Naive thymus-derived CD4-positive, alpha-beta T cell (primary cell): ENCODE measurements at places on chromosomes 5 and 9. TPM values are rescaled to one million over a fixed set of nuclear protein-coding genes. Genes with fewer than 3 reads are reported as not detected.

DNA sequence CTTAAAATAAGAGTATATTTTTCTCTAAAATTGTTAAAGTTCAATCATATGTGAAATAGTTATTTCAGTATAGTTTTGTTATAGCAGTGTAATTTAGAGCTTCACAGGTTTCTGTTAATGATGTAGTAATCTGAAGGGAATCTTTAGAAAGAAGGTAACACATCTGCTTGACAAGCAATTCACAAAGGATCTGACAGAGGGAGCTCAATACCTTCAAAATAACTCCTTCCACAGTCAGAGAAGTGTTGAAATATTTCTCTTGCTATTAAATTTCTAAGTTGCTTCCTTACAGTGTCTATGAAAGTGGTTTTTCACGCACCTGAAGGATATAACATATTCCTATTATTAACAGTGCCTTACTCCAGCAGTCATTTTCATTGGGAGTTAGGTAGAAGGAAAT is 44.9 kb downstream of the SLC25A51 start:
- no peaks in the 10 kb centered on the region for H3K4me1 ChIP-seq
- H3K4me3 ChIP-seq: no peak overlapping the region
- H3K36me3 ChIP-seq: no peaks in the 10 kb centered on the region
- H3K27me3 ChIP-seq: no peaks in the 10 kb centered on the region
- no peak for DNase-seq

MRPL50 gene
- total RNA-seq: 11.5 and 13.2 TPM in 2 replicates

DNM1 gene
- 2.0 TPM for total RNA-seq

DNA sequence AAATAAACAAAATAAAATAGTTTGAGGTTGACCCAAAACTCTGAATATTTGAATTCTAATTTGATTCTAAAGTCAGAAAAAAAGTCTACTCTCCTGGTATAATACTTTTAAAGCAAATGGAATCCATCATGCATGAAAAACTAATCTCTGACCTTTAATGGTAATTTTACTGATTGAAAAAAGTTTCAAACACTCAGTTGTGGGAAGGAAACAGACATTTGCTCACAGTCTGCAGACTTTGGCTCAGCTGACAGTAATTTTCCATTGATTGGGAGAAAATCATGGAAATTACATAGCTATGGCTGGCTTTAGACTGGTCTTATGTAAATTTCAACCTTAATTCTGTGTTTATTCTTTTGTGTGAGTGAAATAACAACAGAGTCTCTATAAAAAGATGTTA is 574.3 kb downstream of the PDE4D start:
- no peaks in the 10 kb centered on the region for H3K4me1 ChIP-seq
- no peak for DNase-seq
- no peaks in the 10 kb centered on the region for H3K36me3 ChIP-seq
- H3K27me3 ChIP-seq: no peaks in the 10 kb centered on the region
- H3K4me3 ChIP-seq: no peak overlapping the region
